Sigmoid colon (tissue), 7 donors: ENCODE measurements at places on chromosomes 7 and 10.

GRCh38 chr7:27616186-27616491 is 46.5 kb downstream of the HIBADH start:
- DNase-seq = no peak

- DNase-seq = peak; percentile 67
Observed at GRCh38 chr7:24980534-24981170, 674 bp upstream of the OSBPL3 start.

DNA sequence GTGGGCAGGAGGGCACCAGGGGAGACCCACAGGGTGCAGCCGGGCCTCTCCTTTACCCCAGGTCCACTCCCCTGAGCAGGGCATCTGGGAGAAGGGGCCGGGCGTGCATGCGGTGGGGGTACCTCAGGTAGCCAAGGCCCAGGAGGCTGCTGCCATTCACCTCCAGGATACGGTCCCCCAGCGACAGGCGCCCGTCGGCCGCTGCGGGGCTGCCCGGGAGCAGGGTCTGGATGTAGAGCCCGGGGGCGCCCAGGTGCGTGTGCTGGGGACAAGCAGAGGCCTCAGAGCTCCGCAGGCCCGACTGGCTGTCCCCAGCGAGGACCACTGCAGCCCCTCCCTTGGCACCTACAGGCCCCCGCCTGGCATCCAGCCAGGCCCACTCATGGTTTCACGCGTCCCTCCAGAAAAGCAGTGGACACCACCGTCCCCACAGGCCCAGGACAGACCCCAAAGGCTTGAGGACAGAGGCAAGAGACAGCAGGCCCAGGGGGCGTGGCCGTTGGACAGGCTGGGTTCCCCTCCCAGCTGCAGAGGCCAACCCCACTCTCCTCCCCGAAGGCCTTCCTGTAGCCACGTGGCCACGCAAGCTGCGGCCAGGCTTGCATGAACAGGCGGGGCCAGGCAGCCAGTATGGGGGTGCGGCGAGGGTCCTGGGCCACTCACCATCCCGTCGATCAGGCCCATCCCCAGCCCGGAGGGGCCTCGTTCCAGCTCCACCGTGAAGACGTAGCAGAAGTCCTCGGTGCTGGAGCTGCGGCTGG is 24.3 kb downstream of the AP5Z1 start:
- no peak for DNase-seq

DNA sequence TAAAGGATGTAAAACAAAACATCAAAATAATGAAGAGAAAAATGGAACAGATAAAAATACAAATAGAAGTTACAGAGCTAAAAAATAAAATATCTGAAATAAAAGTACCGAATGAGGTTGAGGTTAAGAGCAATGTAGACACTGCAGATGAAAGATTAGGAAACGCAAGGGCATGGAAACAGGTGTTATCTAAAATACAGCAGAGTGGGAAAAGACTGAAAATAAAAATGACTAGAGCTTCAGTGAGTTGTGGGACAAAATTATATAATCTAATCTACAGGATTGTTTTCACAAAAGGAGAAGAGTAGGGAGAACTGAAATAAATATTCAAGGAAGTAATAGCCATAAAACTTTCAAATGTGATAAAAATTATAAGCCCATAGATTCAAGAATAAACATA is 123.8 kb downstream of the PTEN start:
- no peak for DNase-seq

DNA sequence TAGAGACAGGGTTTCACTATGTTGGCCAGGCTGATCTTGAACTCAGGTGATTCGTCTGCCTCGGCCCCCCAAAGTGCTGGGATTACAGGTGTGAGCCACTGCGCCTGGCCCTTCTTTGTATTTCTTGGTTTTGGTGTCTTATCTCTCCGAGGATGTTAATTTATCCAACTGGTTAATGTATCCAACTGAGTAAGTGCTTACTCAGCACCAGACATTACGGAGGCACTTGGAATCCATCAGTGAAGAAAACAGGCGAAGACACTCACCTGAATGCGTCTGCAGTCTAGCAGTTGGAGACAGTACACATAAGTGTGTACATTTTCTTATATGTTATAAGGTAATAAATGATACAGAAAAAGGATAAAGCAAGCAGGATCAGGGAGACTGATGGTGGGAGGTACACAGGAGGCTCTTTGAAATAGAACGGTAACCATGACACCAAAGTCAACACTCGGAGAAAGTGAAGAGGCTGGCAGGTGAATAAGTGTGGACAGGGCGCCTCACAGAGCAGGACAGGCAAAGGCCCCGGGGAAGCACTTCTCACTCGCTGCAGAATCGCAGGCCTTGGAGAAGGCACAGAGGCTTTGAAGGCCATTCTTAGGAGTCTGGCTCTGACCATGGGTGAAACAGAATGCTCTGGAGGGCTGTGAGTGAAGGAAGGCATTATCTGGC is 73.1 kb downstream of the LANCL2 start:
- DNase-seq = no peak
